ENCODE measurements at places on chromosomes 11 and 22.

DNA sequence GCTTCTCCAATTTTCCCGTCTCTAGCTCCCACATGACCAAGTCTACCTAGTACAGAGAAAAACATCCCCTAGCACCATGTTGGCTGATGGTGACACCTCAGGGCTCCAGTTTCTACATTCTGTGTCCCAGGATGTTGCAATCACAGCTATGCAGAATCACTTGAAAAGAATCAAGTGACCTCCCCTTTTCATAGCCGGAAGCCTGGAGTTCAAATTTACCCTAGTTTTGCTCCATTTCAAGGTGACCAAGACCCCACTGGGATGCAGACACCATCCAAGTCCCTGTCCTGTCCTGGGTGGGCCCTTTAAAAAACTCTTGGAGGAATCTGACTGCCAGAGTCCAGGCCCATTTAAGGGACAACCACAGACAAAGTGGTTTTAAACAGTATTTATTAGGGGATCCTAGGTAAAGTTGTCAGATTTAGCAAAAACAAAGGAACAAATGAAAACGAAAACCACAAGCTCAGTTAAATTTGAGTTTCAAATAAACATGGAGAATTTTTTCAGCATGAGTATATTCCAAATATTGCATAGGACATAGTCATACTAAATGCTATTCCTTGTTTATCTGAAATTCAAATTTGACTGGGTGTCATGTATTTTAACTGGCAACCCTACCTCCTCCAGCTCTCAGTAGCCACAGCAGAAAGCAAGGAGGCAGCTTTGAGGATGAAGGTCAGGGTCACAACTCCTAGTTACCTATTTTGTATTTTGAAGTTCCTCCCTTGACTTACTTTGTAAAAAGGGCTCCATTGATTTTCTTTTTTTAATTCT is 52.4 kb downstream of the MIAT start:
- ATAC-seq, result no peak

DNA sequence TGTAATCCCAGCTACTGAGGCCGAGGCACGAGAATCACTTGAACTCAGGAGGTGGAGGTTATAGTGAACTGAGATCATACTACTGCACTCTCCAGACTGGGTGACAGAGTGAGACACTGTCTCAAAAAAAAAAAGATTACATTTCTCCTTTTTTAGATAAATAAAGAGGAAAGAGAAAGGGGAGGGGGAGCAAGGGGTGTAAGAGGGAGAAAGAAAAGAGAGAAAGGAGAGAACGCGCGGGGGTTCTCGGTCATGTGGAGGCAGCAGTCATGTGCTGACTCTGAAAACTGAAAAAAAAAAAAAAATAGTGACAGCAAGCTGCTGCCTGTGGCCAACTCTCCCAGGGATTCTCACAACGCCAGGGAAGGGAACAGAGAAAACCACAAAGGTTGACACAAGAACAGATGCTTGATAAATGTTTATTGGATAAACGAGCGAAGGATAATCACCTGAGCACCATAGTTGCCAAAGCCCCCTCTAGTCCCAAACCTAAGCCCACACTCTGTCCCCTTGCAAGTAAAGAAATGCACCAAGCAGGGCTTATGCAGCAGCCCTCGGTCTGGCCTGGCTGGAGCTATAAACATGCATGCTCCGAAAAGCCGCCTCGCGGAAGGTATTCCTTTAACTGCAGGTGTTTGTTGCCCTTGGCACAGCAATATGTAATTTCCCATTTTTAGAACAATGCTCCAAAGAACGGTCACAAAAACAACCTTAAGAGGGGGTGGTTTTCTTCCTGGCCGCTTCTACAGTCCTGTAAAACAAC is 14.5 kb downstream of the SCGB1A1 start:
- no peak for ATAC-seq

DNA sequence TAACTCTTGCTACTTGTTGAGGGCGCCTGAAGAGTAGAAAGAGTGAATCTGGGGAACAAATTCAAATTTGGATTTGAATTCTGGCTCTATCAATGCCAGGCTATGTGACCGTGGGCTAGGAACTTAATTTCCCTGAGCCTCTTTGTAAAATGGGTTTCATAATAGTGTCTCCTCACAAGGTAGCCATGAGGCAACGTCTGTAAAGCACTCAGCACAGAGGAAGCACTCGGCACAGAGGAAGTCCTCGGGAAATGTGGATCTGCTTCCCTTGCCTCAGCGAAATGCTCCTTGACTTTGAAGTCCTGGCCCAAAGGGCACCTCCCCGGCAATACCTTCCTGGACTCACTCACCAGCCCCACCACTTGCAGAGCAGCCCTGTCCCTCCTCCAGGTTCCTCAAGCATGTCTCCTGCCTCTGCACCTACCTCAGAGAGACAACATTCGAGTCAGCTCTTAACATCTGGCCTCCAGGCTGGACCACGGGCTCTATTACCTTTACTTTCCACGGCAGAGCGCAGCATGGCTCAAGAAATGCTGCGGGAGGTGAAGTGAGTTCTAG is 17.7 kb downstream of the CD6 start:
- no peak for ATAC-seq

DNA sequence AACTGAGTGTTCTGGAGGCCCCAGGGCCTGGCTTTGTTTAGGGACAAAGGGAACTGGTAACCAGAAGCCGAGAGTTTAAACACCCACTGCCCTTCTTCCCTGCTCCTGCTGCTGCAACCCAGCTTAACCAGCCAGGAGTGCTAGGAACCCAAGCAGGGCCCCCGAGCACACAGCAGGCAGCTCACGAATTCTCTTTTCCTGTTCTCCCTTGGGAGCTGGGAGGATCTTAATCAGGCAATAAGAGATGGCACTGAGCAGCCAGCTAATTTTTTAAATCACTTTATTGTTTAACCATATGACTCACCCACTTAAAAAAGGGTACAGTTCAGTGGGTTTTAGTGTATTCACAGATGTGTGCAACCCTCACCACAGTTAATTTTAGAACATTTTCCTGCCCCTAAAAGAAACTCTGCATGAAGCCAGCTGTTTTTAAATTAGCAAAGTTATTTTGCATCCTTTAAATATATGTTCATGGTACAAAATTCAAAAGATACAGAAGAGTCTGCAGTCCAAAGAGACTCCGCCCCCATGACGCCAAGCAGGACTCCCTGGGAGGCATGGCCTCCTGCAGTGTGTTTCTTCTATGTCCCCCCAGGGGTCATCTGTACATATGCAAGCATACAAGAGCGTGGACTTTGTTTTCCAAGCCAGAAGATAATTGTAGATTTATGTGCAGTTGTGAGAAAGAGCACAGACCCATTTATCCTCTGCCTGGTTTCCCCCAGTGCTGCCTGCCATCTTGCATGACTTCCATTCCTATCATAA is 18.9 kb upstream of the PPP6R3 start:
- no peak for ATAC-seq
